ENCODE measurements at places on chromosomes 6 and 20. TPM values are rescaled to one million over a fixed set of nuclear protein-coding genes. Genes with fewer than 3 reads are reported as not detected.
A peak's percentile ranks its signal among the peaks of the same experiment; 100 is the strongest.

DNA sequence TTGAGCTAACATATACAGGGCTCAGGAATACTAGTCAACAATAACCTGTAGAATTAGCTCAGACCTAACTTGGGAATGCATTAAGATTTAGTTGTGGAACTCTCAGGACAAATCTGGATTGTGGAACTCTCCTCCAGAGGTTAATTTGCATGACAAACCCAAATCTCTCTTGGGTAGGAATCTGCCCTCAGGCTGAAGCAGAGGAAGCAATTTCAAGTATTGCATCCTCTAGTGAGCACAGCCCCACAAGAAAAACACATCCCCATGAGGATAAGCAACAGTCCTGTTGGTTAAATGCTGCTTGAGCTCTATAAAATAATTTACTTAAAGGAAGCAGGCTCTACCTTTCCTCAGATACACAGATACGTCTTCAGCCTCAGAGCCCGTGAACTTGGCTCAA lies 170.9 kb upstream of the STXBP5 start:
- no peak for DNase-seq

DNA sequence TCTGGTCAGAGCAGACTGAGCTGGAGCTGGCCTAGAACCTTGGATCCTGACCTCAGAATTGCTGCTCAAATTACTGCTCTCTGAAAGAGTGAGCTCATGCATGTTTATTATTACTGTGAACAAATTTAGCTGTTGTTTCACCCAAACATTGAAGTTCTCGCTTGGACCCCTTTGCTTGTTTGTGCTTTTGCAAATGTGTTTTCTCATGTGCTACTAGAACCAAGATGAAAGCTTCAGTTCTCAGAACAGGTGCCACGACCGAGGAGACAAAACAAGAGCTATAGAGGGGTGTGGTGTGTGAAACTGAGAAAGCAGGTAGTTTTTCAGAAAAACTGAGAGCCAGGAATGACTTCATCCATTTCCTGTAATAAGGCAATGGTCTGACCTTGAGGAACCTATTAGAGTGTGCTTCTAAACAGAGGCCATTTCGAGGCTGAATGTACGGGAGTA lies 50.0 kb upstream of the ESR1 start:
- peak; percentile 39 for DNase-seq

DNA sequence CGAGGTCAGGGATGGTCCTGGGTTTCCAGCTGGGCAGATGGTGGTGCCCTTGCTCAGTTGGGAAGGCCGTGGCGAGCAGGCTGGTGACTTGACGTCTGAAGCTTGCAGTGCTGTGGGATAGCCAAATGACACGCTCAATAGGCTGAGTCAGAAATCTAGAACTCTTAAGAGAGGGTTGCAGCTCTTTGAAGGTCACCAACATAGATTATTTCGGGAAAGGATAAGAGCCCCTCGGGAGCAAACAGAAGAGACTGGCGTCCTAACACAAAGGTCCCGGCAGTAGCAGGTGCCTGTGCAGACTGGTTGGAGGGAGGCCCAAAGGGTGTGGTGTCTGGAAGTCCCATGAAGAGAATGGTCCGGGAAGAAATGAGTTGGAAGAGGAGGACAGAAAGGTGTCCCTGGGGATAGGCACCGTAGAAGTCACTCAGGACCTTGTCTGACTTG lies 18.4 kb downstream of the PKIG start:
- no peak for DNase-seq

GRCh38 chr20:44596876-44597275 lies 14.5 kb downstream of the PKIG start:
- no peak for DNase-seq

- no peak for DNase-seq
These were observed 276.5 kb downstream of the CDKAL1 start for GRCh38 chr6:20810727-20811108.

DNA sequence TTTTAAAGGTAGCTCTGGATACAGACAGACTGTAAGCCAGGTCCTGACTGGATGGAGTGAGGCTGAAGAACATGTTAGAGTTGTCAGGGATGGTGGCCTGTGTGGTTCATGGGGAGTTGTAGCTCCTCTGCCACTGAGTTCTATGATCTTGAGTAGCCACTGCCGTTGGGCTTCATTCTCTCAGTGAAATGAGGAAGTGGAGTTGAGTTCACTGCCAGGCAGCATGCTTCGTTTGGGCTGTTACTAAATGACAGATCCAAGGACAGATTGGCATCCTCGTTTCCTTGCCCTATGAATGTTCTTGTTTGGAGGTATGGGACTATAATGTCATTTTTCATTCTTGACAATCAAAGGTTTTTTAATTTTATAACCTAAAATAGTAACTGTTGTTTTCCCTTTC lies 37.2 kb downstream of the SCAND1 start:
- no peak for DNase-seq

- no peak for DNase-seq
These were observed 47.2 kb downstream of the ORC3 start for GRCh38 chr6:87637106-87637505.

DNA sequence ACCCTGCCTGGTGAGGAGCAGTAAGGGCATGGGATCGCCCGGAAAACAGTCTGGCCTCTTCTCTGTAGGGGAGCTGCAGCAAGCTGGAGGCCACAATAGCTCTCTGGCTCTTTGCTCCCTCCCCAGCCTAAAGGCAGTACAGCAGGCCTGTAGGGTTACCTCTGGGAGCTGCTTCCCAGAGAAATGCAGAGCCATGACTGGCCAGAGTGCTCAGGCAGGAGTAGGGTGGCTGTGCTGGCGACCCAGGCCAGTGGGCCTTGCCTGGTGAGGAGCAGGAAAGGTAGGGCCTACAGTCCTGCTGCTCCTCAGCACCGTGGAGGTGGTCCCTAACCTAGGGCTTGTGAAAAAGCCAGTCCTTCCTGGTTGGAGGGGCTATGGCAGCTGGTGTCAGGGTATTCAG lies 129.9 kb upstream of the CHD6 start:
- DNase-seq: no peak

DNA sequence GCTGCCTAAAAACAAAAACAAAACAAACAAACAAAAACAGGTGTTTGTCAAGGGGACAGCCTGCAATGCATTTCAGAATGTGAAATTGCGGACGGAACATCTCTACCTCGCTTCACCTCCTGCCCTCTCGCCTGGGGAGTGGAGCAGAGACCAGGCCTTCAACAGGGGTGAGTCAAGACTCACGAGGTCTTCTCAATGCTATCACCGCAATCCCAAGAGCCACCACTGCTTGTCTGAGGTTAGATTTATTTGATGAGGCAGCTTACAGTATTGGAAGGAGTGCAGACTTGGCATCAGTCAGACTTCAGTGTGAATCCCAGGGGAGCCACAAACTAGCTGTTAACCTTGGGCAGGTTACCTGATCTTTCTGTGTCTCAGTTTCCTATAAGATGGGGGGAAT lies 7.7 kb downstream of the GABRR1 start:
- no peak for DNase-seq

Gene LAMP5
- total RNA-seq: not detected

Gene GGTLC1
- not detected for total RNA-seq

Gene GABRR1
- not detected for total RNA-seq

Gene RSPO3
- total RNA-seq: not detected
